ENCODE measurements at places on chromosomes 12 and 14.
A peak's percentile ranks its signal among the peaks of the same experiment; 100 is the strongest.

GRCh38 chr12:120529641-120530417 lies 871 bp upstream of the COQ5 start:
- DNase-seq, result peak; percentile 80

- DNase-seq, result no peak
Observed at GRCh38 chr12:1313906-1314305, 280.5 kb downstream of the FBXL14 start.

DNA sequence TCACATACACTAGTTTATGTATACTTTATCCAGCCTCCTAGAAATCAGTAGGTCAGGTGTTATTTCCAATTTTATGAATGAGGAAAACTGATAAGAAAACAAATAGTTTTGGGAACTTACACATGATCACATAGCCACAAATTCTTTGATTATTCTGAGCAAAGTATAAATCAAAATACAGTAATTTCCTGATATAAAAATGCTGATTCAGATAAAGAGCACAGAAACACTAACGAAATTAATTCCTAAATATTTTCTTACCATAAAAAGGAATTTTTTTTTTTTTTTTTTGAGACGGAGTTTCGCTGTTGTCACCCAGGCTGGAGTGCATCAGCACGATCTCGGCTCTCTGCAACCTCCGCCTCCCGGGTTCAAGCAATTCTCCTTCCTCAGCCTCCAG lies 275.4 kb downstream of the SOX5 start:
- DNase-seq, result no peak

DNA sequence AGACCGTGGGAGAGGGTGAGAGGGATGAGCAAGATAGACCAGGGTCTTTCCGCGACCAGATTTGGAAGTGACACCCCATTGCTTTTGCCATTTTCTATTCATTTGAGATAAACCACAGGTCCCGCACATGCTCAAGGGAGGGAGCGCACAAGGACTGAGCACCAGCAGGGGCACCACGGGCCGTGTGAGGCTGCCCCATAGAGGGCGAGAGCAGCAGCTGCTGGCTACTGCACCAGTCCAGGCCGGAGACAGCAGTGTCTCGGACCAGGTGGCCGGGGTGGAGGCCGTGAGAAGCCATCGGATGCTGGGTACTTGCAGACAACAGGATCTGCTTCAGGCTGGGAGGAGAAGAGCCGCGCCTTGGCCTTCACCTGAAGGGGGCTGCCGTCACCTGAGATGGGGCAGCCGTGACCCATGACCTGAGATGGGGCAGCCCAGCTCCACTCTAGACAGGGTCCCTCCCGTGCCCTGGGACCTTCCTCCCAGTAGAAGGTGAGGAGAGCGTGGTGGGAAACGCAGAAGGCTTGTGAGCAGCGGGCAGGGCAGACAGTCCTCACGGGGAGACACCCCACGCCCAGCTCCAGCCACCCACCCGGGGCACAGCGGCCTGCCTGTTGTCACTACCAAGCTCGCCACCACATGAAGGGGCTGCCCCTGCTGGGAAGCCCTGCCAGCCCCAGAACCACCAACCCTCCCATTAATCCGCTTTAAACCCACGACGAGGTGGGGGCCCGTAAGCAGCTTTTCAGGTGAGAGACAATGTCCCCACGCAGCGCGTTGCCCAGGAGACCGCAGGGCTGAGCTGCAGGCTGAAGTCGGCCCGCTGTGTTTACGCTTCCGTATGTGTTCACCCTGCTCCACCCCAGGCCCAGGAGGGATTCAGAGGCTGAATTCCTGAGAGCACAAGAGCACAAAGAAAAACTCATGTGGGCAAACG lies 61.7 kb upstream of the FBRSL1 start:
- DNase-seq, result no peak

GRCh38 chr12:78406213-78406612 lies 458.4 kb upstream of the SYT1 start:
- DNase-seq, result no peak

- DNase-seq, result no peak
Observed at GRCh38 chr14:29745863-29746262, 181.8 kb downstream of the PRKD1 start.

DNA sequence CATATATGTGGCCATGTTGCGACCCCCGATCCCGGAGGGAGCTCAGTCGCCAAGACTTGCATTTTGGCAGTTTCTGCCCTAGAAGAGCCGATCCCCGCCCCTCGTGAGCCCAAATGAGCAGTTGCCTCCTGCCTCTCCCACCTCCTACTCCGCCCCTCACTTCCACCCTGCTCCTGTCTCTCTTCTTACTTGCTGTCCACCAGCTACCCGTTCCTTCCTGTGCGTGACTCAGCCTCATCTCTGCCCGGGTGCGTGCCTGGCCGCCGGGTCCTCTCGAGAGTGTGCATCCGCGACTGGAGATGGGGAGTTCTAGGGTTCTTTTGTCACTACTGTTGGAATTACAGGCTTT lies 585 bp downstream of the GPATCH2L start:
- DNase-seq, result peak; percentile 74

- no peak for DNase-seq
Observed at GRCh38 chr12:55693323-55694187, 14.1 kb downstream of the ITGA7 start.

GRCh38 chr14:104771374-104771773 lies 18.4 kb downstream of the SIVA1 start:
- no peak for DNase-seq

DNA sequence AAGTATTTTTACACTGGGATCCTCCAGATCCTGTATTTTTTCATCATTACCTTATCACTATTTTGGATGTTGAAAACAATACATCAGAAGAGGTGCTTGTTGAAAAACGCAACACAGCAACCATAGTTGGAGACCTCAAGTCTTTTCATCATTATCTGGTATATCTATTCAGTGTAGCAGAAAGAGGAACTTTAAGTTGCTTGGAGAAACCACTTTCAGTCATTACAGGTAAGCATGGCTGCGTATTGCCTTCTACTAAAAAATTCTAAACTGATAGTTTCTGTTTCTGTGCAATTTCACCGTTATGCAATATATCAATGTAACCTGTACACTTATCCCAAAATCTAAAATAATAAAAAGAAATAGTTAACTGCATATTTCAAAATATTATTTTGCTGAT lies 32.2 kb upstream of the PTPRQ start:
- DNase-seq, result no peak

DNA sequence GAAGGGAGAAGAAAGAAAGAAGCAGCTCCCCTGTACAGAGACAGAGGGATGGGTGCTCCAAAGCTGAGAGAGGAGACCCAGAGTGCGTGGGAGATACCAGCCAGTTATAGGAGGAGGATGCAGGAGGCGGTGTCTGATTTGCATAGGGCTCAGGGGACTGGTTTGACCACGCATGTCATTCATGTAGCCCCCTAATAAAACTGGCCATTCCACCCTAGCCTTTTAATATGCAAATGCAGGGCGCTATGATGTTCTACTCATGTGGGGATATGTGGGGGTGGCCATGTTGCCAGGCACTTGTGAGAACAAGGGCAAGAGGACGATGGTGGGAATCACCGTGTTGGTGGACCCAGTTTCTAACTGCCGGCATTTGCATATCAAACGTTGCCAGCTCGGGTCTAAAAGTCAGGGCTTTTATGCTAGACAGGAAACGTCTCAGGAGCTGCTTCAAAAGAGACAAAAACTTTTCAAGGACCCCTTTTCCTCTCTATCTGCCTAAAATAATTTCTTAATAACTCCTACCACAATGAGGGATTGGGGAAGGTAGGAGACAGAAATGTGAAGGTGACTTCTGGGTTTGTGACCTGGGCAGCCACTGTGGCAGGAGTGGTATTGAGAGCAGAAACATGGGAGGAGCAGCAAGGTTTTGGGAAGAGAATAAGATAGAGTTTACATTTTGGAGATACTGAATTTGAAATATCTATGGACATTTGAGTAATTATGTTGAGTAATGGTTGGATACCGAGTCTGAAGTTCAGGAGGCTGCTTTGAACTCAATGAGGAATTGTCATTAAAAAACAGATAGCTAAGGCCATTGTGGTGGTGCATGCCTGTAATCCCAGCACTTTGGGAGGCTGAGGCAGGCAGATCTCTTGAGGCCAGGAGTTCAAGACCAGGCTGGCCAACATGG lies 2.2 kb upstream of the ATXN3 start:
- no peak for DNase-seq

- DNase-seq, result no peak
Observed at GRCh38 chr12:16002880-16003279, 91.7 kb downstream of the DERA start.

DNA sequence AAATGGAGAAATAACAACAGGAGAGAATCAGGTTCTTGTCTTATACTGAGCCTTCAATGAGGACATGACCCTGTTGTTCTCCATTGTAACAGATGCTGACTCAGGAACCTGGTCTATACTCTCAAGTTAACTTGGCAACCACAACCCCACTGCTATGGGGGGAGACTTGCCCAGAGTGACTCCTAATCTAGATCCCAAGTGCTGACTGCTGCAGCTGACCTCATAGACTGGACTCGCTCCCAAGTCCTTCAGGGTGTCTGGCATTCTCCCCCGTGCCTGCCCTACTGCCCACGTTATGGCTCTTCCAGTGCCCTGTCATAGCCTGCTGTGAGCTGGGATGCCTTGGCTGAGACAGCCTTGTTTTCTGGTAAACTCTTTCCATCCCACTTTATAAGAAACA lies 37.1 kb downstream of the NID2 start:
- DNase-seq, result no peak

DNA sequence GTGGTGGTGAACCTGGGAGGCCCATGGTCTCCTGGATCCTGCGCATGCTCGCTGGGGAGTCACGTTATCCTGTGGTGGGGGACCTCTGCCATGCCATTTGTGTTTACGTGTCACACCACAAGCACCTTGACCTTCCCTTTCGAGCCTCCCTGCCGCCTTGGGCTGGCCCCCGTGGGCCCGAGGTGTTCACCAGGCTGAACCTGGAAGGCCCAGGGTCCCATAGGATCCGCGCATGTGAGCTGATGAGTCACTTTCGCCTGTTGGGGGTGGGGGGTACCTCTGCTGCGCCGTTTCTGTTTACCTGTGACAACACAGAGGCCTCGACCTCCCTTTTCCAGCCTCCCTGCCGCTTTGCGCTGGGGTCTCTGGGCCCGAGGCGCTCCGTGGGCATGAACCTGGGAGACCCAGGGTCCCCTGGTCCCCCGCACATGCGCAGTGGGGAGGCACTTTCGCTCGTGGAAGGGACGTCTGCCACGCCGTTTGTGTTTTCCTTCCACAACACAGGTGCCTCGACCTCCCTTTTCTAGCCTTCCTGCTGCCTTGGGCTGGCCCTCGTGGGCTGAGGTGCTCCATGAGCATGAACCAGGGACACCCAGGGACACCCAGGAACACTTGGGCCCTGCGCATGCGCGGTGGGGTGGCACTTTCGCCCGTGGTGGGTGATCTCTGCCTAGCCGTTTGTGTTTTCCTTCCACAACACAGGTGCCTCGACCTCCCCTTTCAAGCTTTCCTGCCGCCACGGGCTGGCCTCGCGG lies 334.1 kb downstream of the ALG10 start:
- no peak for DNase-seq

DNA sequence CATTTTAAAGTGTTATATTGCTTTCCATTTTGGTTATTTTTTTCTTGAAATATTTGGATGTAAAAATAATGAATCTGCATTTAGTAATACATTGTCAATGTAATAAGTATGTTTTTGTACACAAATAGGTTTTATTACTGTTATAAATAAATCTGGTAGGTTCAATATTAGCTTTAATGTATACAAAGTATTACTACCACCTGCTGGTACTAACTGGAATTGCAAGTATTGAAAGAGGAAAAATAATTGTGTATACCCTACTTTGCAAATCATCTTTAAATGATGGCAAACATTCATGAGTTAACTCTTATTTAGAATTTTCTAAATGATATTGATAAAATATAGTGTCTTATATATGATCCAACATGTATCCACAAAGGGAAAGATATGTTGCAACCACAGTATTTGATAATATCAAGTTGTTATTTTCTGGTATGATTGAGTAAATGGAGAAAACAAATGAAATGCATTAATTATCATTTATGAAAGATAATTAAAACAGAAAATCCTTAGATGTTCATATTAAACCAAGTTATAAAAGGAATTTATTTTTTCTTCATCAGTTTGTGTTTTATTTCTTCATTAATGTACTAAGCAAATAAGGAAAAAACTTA lies 3.2 kb downstream of the OR4K2 start:
- peak; percentile 85 for DNase-seq

DNA sequence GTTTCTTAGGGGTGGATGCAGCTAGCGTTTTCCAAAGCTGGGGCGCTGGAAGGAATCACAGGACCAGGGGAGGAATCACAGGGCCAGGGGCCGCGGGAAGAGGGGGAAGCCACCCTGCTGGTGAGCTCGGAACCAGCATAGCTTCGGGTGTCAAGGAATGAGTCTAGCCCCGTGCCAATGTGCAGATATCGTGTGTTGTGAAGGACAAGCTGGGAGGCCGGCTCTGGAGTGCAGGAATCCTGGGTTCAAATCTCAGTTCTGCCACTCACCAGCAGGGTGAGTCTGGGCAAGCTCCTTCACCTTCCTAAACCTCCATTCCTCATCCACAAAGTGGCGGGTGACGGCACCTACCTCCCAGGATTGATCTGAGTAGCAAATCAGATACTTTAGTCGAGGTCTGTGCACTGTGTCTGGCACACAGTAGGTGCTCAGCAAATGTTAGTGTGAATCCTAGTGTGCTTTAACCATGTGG lies 53.6 kb upstream of the RIN3 start:
- DNase-seq, result no peak

- no peak for DNase-seq
Observed at GRCh38 chr12:122150127-122150681, 23.8 kb downstream of the IL31 start.

DNA sequence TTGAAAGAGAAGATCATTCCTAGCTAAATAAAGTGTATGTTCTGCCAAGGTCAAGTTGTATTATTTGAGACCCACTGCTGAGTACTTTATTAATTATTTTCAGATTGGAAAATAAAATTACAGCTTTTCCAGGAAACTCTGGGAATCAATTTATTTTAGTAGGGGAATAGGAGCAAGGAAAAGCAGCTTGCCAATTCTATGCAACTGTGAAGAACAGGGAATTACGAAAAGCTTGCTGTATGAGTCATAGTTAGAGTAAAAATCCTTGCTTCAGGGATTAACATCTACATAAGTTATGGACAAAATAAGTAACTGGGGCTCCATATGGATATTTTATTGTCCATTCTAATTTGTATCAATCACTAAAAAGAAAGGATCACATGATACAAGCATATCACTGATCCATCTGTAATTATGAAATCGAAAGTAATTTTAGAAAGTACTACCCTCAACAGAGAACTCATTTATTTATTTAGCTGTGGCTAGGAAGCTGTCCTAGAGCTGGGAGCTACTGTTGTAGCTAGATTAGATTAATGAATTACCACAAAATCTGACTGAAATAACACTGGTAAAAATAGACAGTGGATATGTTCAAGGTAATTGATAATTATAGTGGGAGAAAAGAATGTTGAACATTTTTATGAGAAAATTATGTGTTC lies 303.5 kb upstream of the NPAS3 start:
- DNase-seq, result peak; percentile 15

DNA sequence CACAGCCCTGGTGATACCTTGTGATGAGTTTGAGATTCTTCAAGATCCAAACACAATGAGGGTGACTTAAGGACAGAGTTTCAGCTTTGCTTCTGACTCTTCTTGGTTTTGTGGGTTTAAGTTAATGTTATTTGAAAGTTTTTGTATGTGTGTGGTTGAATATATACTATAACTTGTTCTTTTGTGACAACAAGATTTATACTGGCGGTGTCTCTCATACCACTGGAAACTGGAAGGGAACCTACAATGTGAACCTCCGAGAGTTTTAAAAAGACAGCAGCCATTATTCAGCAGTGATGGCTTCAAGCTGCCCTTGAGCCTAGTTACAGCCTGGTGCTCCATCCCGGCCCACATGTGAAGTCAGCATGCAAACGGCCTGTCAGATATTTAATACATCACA lies 87.9 kb upstream of the IGF1 start:
- no peak for DNase-seq
